ENCODE measurements at places on chromosomes 16 and 17.

DNA sequence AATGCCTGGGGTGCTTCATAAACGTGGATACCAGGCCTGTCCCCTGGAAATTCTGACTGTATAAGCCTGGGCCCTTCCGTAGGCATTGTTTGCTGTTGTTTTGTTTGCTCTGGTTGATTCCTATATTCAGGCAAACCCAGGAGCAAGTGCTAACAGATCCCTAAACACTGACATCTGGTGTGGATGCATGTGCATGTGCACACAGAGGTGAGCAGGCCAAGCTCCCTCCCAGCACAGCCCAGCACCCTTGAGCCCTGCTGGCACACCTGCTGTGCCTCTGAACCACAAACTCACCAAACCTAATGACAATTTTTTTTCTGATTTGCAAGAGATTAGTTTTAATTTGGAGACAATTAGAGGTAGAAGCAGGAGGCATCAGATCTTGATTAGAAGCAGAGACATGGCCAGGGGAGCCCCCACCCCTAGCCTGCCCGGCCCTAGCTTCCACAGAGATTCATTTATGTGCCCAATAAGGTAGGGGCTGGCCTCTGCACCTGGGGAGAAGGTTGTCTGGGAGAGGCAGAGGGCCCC, 40.4 kb downstream of the TMEM132E start:
- no peak for DNase-seq

DNA sequence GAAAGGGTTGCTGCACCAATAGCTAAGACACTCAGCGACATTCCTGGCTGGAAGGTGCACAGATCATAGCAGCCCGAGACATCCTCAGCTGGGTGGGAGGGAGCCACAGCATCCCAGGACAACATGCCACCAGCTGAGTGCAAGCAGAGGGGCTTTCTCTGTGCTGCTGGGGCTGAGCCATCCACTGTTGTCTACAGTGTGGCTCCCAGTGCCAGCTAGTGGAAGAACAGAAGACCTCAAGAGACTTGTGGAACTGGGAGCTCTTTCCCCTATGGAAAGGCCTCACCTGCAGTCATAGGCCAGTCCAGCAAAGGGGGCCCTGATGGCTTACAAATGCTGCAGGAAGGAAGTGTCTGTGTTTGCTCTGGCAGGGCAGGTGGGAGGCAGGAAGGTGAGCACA, 131.0 kb downstream of the C16orf78 start:
- no peak for DNase-seq

- no peak for DNase-seq
These were observed 6.4 kb downstream of the PFAS start for GRCh38 chr17:8255499-8255898.

GRCh38 chr17:72984145-72984925, 108.2 kb downstream of the SLC39A11 start:
- no peak for DNase-seq

GRCh38 chr17:80729761-80730160, 185.1 kb downstream of the RPTOR start:
- DNase-seq: no peak

GRCh38 chr16:22337045-22337444, 37.4 kb downstream of the CDR2 start:
- no peak for DNase-seq

GRCh38 chr16:21199607-21200218, 11.7 kb downstream of the ZP2 start:
- no peak for DNase-seq

DNA sequence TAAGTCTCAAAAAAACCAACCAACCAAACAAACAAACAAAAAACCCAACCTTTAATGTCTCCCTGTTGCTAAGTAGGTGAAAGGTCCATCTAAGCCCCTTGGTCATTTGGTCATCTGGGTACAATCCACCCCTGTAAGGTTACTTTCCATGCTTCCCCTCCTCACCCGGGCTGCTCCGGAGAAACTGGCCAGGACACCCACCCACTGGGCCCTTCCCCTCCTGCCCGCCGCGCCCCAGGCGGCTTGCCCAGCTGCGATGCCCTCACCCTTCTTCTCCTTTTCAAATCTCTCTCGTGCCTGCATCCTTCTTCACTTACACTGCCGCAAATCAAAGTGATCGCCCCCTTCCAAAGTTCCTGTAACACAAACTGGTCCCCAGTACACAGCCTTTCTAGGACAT, 2.0 kb downstream of the NTAN1 start:
- no peak for DNase-seq

- DNase-seq: no peak
These were observed 158.6 kb upstream of the ZNF267 start for GRCh38 chr16:31714903-31715504.

DNA sequence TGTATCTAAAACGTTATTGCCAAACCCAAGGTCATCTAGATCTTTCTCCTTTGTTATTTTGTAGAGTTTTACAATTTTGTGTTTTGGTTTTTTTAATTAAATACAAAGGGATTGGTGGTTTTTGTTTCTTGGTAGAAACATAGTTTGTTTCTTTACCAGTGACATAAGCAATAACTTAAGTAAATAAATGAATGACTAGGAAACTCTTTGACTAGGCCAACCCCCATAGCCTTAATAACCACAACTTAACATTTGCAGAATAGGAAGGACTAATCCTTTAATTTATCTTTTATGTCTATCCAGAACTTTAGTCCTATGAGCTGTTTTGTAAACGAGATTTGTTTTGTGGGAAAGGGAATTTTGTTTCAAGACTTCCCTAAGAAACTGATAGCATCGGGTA, 162.5 kb downstream of the PRKCA start:
- DNase-seq: no peak

- no peak for DNase-seq
These were observed 5.5 kb upstream of the ASGR2 start for GRCh38 chr17:7120123-7120522.

- no peak for DNase-seq
These were observed 39.5 kb downstream of the USP7 start for GRCh38 chr16:8924214-8924613.

- peak; percentile 92 for DNase-seq
These were observed 1.6 kb upstream of the PPP1R9B start for GRCh38 chr17:50151937-50152547.

DNA sequence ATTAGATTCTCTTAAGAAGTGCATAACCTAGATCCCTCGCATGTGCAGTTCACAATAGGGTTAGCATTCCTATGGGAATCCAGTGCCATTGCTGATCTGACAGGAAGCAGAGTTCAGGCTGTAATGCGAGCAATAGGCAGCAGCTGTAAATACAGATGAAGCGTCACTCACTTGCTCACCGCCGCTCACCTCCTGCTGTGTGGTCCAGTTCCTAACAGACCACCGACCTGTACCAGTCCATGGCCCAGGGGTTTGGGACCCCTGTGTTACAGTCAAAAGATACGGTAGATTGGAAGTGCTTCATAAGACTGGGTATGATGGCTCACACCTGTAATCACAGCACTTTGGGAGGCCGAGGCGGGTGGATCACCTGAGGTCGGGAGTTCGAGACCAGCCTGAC, 2.8 kb downstream of the STAT5A start:
- no peak for DNase-seq

DNA sequence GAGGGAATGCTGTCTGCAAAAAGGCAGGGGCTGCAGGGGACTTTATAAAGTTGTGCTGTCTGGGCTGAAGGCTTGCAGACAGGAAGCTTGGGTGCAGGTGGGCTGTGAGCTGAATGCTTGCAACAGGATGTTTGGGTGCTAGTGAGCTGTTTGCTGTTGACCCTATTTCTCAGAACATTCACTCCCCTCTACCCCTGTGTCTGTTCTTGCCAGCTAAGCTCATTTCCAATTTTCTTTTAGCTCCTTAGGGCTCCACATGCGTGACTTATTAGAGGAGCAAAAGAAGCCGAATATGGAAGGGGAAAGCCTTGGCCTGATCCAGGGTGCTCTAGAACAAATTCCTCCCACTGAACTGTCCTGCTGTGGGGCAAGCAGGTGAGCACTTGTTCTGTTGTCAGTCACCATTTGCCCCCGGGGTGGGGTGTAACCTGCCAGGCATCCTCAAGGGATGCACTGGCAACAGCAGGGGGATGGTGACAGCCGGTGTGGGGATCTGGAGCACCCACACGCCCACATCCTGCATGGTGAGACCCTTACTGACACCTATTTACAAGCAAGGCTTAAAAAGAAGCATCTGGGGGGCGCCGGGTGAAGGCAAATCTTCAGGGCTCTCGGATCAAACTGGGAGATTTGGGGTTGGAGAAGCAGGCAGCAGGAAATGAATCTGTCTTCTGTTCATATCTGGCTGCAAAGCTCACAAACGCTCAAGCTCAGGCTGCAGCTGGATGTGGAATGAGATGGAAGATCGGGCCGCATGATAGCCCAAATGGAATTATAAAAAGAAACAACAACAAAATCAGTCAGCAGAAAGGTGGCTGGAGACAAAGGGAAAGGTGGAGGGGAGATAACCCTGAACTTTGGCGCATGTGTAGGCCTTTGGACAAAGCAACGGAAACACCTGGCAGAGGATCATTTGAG, 21.1 kb upstream of the NUP93 start:
- no peak for DNase-seq

DNA sequence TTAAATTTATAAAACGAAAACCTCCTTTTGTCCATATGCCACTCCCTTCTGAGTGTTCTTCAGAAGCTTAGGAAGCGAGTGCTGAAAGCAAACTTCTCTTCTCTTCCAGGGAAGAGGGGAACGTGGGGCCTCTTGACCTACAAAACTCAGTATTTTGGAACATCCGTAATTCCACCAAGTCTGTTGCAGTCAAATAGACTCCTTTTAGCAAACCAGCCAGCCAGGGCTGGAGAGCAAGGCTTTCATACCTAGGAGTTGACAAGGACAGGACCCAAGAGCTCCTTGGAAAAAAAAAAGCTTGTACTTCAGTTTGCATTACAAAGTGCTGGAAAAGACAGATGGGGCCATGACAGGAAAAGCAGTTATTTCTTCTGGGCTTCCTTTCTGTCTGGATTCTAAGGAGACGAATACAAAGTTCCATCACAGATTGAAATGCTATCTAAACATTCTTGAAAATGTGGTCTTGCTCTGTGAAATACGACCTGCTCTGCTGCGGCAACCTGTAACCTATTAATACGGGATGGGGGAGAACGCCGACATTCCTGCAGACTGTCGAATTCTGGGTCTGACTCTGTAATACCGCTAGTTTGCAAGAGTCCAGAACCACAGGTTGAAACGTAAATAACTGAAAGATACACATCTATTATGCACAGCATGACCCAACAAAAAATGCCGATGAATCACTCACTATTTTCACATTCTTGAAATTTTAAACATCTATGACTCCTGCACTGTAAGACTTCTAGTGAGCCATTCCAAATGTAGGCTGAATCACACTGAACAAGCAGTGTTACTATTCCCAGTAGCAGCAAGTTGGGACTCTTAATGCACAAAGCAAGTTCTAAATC, 20.6 kb downstream of the VPS53 start:
- no peak for DNase-seq

- no peak for DNase-seq
These were observed 2.3 kb downstream of the METRNL start for GRCh38 chr17:83081684-83082201.

DNA sequence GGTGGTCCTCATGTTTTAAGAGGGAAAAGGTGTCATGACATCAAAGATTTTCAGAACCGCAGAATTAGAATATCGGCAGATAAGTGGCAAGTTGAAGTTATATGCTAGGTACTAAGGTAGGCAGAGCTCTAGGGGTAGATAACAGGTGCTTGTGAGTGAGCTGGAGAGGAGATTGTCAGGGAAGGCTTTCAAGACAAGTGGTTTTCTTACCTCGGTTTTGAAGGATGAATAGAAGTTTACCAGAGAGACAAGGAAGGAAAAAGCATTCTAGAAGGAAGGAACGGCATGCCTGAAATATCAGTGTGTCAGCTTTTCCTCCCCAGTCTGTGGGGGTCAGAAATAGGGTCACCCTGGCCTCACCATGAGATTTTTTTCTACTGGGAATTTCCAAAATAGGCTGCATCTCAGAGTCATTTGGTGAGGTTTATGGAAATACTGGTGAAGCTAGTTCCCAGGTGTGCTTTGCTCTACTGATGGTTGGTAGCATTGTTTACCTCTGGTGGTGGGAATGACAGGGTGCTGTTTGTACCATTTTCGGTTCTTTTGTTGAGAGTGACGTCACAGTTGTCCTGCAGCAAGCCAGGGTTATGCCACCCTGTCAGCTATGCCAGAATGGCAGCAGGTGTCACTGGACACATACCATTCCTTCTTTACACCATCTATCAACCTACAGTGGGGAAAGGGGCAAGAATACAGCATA, 112.5 kb downstream of the MSI2 start:
- no peak for DNase-seq

DNA sequence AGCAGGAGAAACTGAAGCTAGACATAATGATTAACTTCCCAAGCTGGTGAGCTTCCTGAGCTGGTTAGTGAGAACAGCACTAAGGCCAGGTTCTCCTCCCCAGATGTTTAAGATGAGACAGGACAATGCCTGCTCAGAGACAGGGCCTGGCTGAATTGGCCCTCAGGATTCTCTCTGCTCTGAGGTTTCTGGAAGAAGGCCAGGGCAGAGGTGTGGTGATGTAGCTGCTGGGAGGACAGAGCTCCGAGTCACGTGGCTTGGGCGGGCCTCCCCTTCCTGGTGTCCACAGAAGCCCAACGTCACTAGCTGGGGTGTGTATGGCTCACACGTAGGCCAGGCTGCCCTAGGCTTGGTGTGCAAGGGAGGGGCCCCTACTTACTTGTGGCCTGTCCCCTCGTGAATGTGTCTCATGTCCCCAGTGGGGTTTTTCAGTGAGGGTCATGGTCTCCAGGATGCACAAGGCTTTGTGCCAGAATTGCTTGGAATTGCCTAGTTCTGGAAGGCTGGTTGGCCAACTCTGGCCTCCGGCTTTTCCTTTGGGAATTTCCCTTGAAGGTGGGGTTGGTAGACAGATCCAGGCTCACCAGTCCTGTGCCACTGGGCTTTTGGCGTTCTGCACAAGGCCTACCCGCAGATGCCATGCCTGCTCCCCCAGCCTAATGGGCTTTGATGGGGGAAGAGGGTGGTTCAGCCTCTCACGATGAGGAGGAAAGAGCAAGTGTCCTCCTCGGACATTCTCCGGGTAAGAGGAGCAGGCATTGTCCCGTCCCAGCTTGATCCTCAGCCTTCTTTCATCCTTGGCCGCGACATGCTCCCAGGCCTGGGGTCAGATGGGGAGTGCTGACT, 3.4 kb downstream of the NOD2 start:
- DNase-seq: no peak

- no peak for DNase-seq
These were observed 23.8 kb upstream of the EIF1 start for GRCh38 chr17:41664587-41665565.

DNA sequence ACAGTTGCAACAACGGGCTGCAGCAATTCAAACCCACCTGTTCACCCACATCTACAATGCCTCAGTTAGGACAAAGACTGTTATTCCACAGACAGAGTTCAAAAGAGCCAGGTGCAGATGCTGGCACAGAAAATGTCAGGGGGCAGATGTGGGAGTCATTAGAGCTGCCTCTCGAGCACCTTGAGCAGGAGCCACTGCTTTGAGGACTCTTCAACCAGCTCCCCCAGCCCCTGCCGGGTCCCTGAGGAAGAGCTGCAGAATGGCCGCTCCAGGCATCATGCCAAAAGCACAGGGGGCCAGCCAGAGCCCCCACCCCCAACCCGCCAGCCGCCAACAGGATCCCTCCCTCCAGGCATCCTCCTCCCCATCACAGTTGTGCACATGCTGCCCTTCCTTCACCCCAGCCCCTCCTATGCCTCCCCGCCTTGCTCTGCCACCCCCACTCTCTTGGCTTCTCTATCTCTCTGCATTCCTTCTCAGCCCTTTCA, 20.8 kb downstream of the C17orf67 start:
- no peak for DNase-seq
